ENCODE measurements at places on chromosomes 7 and 10. TPM values are rescaled to one million over a fixed set of nuclear protein-coding genes. Genes with fewer than 3 reads are reported as not detected.

Gene ADAM8
- total RNA-seq = 3.6 TPM

DNA sequence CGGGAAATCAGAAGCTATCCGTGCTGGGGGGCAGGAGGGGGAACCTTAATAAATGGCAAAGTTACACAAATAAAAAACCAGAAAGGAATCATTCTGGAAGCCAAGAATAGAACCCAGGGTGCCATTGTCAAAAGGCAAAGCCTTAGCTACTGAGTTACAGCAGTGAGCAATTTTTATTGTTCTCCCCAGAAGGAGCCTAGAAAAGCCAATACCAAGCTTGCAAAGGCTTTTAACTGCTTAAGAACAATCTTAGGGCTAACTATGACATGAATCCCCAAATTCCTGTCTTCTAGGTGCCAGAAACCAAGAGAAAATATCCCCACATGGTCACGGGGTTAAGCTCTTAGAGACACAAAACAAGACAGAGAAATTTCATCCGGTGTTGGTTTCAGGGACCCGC, 482.7 kb downstream of the CCSER2 start:
- no peaks in the 10 kb centered on the region for H3K27me3 ChIP-seq
- H3K4me1 ChIP-seq = peaks cover 17% of the 10 kb centered on the region
- no peak for DNase-seq
- peaks cover 2% of the 10 kb centered on the region for H3K36me3 ChIP-seq
- H3K27ac ChIP-seq = no peak overlapping the region
- no peak overlapping the region for H3K4me3 ChIP-seq

GRCh38 chr7:54109501-54109900, 432.7 kb upstream of the VSTM2A start:
- no peak overlapping the region for H3K27ac ChIP-seq
- H3K4me3 ChIP-seq = no peak overlapping the region
- no peaks in the 10 kb centered on the region for H3K36me3 ChIP-seq
- no peaks in the 10 kb centered on the region for H3K27me3 ChIP-seq
- no peak for DNase-seq

GRCh38 chr10:72729528-72729927, 37.6 kb downstream of the MCU start:
- no peak for DNase-seq
- no peak overlapping the region for H3K4me3 ChIP-seq
- H3K36me3 ChIP-seq = no peaks in the 10 kb centered on the region
- H3K4me1 ChIP-seq = no peaks in the 10 kb centered on the region
- no peak overlapping the region for H3K27ac ChIP-seq

GRCh38 chr7:1557006-1557405, 1.0 kb upstream of the TMEM184A start:
- H3K36me3 ChIP-seq = no peaks in the 10 kb centered on the region
- DNase-seq = no peak
- no peaks in the 10 kb centered on the region for H3K27me3 ChIP-seq
- no peak overlapping the region for H3K4me3 ChIP-seq
- H3K4me1 ChIP-seq = no peaks in the 10 kb centered on the region
- no peak overlapping the region for H3K27ac ChIP-seq

- H3K27me3 ChIP-seq = no peaks in the 10 kb centered on the region
- peaks cover 4% of the 10 kb centered on the region for H3K36me3 ChIP-seq
- no peak overlapping the region for H3K27ac ChIP-seq
- peaks cover 5% of the 10 kb centered on the region for H3K4me1 ChIP-seq
- no peak for DNase-seq
Measured at GRCh38 chr7:70298780-70299471, 700.7 kb downstream of the AUTS2 start.

DNA sequence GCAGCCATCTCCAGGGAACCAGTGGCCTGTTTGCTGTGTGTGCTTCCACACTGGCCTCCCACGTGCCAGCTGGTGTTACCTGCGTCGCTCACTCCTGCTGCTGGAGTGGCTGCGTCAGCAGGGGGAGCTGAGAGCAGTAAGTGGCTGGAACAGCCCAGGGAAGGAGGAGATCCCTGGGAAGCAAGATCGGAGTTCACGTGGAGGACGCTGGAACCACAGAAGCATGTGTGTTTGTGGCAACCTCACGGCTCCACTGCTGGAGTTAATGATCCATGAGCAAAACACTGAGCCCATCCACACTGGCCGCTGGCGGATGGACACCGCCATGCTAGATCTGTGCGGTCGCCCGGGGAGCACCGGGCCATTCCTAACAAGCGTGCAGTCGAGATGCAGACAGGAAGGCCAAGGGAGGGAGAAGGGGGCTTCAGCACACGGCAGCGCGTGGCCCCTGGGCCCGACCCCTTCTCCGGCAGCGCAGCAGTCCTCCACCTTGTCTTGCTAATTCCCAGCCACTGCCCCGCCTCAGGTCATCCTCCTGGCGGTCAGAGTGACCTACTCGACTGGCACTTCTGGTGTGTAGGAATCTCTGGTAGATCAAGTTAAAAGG, 68.5 kb upstream of the EEPD1 start:
- H3K27ac ChIP-seq = no peak overlapping the region
- H3K4me1 ChIP-seq = no peaks in the 10 kb centered on the region

- no peaks in the 10 kb centered on the region for H3K27me3 ChIP-seq
- H3K4me1 ChIP-seq = peaks cover 9% of the 10 kb centered on the region
- H3K36me3 ChIP-seq = peaks cover 7% of the 10 kb centered on the region
- DNase-seq = no peak
Measured at GRCh38 chr7:140732416-140732815, 35.9 kb downstream of the NDUFB2 start.

Gene TAF6
- total RNA-seq = 88.9 TPM

GRCh38 chr7:95342642-95343307, 18.4 kb upstream of the PON1 start:
- no peak overlapping the region for H3K4me3 ChIP-seq
- H3K36me3 ChIP-seq = no peaks in the 10 kb centered on the region
- DNase-seq = no peak
- no peak overlapping the region for H3K27ac ChIP-seq
- no peaks in the 10 kb centered on the region for H3K4me1 ChIP-seq

DNA sequence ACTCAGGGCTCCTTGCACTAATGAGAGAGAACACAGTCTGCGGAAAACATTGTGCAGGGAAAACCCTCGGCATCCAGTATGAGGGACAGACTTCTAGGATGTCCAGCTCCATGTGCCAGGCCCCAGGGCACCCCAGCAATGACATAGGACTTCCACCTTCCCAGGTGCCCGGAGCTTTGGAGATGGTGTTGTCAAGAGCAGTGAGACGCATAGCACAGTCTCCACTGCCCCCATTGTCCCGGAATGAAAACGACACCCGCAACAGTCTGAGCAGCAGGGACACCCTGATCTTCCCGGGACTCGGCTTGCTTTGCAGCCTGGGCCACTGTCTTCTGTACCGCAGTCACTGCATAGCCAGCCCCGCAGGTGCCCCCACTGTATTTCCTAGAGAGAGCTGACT, 339.2 kb upstream of the ADARB2 start:
- H3K27ac ChIP-seq = no peak overlapping the region
- DNase-seq = no peak
- no peaks in the 10 kb centered on the region for H3K27me3 ChIP-seq

GRCh38 chr7:108094933-108095710, 35.0 kb downstream of the LAMB4 start:
- H3K4me3 ChIP-seq = no peak overlapping the region
- H3K4me1 ChIP-seq = peaks cover 16% of the 10 kb centered on the region
- H3K27me3 ChIP-seq = no peaks in the 10 kb centered on the region
- H3K27ac ChIP-seq = peak overlapping the region; percentile 20
- H3K36me3 ChIP-seq = no peaks in the 10 kb centered on the region
- DNase-seq = no peak

- peaks cover 20% of the 10 kb centered on the region for H3K36me3 ChIP-seq
- peaks cover 6% of the 10 kb centered on the region for H3K4me1 ChIP-seq
- no peak for DNase-seq
- no peak overlapping the region for H3K27ac ChIP-seq
- H3K27me3 ChIP-seq = no peaks in the 10 kb centered on the region
- no peak overlapping the region for H3K4me3 ChIP-seq
Measured at GRCh38 chr7:149214020-149214720, 18.8 kb downstream of the ZNF282 start.

DNA sequence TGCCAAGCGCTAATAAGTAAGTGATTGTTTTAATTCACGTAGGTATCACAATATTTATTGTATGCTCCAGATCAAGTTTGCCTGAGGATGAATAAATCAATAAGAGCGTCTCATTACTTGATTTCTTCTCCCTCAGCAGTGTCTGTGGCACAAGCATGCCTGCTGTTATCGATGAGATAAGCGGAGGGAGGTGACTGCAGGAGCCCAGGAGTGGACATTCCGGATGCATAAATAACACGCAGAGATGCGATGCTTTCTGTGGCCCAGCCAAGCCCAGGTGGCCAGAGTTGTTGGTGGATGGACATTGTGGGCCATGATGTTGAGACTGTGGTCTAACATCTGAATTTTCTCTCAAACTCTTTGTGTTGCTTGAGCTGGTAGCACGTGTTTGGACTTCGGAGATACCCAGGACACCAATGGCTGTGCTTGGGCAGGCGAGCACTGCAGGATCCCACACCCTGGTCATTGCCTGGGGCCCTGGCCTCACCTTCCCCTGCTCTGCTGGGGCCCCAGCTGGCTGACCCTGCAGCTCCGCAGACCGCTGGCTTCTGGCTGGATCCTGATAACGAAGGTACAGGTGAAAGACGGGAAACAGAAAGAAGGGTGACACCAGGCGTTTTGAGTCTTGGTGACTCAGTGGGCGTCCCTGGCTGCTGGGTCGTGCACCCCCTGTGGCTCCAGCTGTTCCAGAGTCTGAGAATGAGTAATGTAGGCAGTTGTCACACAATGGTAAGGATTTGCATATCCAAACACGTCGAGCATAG, 31.2 kb upstream of the MNX1 start:
- H3K4me3 ChIP-seq = no peak overlapping the region
- peak overlapping the region; percentile 43 for H3K27ac ChIP-seq
- DNase-seq = no peak

- DNase-seq = no peak
- peaks cover 42% of the 10 kb centered on the region for H3K4me1 ChIP-seq
- no peaks in the 10 kb centered on the region for H3K36me3 ChIP-seq
- H3K27me3 ChIP-seq = no peaks in the 10 kb centered on the region
Measured at GRCh38 chr10:18649364-18649959, 1.9 kb downstream of the NSUN6 start.

DNA sequence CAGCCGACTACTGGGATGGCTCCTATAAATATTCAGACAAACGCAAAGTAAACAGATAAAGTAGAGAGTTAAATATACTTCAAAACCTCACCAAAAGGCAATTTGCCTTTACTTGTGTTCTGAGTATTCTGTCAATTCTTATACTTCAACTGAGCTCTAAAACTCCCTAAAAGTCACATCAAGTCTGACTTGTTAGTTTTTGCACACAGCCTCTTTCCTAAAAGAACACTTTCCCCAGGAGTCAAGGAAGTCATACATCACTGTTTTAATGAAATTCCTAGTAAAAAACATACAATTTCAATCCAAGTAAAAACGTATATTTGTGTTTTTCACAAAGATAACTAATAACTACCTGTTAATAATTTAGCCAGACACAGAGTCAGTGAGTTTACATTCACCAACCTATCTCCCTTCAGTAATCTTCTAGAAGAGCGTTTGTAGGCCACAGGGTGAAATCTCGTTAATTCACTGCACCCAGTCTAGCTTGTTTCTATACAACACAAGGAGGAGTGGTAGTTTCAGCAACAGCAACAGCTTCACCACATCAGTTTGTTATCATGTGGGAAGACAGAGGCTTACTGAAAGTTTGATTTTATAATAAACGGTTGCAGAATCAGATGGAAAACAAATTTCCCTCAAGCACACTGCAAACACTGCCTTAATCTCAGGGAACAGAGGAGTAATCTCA, 2.7 kb downstream of the COBL start:
- H3K4me1 ChIP-seq = peaks cover 6% of the 10 kb centered on the region
- peaks cover 70% of the 10 kb centered on the region for H3K27me3 ChIP-seq
- peak overlapping the region; percentile 54 for H3K4me3 ChIP-seq
- no peak for DNase-seq
- H3K36me3 ChIP-seq = no peaks in the 10 kb centered on the region

Gene SMKR1
- 2.5 TPM for total RNA-seq

Gene KCND2
- total RNA-seq = 0.59 TPM

DNA sequence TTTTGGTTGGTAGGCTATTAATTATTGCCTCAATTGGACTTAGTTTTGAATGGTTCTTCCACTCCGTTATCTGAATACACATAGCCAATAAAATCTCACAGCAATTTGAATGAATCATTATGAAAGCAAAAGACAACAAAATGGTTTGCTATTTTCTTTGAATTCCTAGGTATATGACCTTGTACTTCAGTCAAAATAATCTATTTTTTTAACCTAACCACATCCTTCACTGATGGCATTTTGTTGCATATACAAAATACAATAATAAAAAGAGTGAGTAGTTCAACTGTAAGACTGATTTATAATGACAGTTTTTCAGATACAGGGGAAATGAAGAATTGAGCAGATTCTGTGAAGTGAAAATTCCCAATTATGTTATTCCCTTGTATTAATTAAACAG, 433.1 kb downstream of the HTR7 start:
- peaks cover 2% of the 10 kb centered on the region for H3K27me3 ChIP-seq
- DNase-seq = no peak
- no peak overlapping the region for H3K4me3 ChIP-seq
- no peaks in the 10 kb centered on the region for H3K4me1 ChIP-seq

DNA sequence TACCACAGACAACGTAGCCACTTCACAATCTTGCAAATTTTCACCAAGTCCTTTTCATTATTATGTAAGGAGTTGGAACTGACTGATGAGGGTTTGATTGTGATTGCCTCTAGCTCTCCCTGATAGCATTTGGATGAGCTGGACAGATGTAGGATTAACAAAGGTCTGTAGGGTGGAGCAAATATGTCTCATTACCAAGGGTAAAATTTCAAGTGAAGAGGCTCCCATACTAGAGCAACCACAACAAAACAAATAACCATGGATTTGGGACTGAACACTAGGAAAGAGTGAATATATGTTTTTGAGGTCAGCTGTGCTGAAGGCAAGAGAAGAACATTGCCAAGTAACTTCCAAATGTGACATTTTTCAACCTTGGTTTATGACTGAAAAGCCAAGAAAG, 281.7 kb downstream of the NEBL start:
- DNase-seq = no peak
- no peaks in the 10 kb centered on the region for H3K36me3 ChIP-seq
- H3K27me3 ChIP-seq = no peaks in the 10 kb centered on the region
- no peak overlapping the region for H3K27ac ChIP-seq
- H3K4me3 ChIP-seq = no peak overlapping the region

GRCh38 chr10:76310588-76311080, 879.2 kb downstream of the LRMDA start:
- no peaks in the 10 kb centered on the region for H3K27me3 ChIP-seq
- H3K4me1 ChIP-seq = peaks cover 29% of the 10 kb centered on the region
- no peak overlapping the region for H3K4me3 ChIP-seq
- DNase-seq = no peak
- no peaks in the 10 kb centered on the region for H3K36me3 ChIP-seq

DNA sequence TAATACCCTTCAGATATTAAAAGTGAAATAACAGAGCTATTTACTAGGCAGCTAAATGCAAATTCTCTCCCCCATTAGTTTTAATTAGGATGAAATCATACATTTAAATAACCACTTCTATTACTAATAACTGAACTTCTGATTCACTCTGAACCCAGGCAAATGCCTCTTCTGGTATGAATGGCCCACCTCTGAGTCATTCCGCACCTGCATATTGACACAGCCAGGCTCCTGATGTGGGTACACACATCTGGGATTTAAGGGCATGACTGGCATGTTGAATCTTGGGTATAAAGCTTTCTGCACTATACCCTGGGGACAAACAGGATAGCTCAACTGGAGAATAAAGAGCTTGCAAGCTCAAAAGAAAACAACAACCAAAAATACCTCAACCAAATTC, 140.9 kb downstream of the AUTS2 start:
- H3K27me3 ChIP-seq = no peaks in the 10 kb centered on the region
- no peak for DNase-seq
- no peak overlapping the region for H3K27ac ChIP-seq
- no peaks in the 10 kb centered on the region for H3K36me3 ChIP-seq
- H3K4me1 ChIP-seq = peaks cover 49% of the 10 kb centered on the region

Data from neural crest cell (in vitro differentiated cells).